ENCODE measurements at places on chromosomes 4 and X.

- DNase-seq = no peak
Observed at GRCh38 chr4:151267822-151268535, 9.0 kb upstream of the PRSS48 start.

- no peak for DNase-seq
Observed at GRCh38 chr4:186624951-186625350, 69.6 kb upstream of the MTNR1A start.

DNA sequence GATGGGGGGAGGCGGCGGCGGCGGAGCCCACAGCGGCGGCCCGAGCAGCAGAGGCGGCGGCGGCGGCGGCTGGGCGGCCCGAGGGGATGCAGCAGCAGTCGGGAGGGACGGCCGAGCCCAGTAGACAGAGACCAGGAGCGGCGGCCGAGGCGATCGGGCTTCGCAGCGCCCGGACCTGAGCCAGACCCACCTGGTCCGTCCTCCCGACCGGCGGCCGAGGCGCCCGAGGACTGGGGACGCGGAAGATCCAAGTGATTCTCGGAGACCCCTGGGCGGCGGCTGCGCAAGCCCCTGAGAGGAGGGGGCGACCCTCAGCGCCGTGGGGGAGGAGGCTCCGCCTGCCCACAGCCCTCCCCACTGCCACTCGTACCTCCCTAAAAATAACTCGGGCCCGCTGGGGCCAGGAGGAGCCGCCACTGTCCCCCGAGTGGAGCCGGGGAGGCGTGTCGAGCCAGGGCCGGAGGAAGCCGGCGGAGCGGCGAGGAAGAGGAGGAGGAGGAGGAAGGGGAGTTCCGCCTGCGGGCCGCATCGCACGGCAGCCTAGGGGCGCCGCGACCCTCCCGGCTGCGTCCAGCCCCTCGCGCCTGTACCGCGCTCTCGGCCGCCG, 608 bp downstream of the RAPGEF2 start:
- DNase-seq = no peak

DNA sequence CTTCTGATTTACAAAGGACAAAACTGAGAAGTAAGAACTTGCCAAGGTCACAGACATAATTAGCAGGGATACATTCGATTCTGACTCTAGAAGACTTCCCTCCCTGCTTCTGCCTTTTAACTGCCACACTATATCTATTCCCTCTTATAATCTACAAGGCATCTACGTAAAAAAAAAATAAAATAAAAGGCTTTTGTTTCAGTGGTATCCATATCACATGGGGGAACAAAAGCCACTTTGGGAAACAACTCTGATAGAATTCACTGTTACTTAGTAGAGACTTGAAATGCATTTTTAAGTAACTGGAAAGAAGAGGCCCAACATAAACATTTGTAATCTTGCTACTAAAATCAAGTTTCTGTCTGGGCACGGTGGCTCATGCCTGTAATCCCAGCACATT, 247.2 kb downstream of the SCFD2 start:
- DNase-seq = no peak

- no peak for DNase-seq
Observed at GRCh38 chrX:125532411-125533089, 212.9 kb downstream of the TEX13C start.

DNA sequence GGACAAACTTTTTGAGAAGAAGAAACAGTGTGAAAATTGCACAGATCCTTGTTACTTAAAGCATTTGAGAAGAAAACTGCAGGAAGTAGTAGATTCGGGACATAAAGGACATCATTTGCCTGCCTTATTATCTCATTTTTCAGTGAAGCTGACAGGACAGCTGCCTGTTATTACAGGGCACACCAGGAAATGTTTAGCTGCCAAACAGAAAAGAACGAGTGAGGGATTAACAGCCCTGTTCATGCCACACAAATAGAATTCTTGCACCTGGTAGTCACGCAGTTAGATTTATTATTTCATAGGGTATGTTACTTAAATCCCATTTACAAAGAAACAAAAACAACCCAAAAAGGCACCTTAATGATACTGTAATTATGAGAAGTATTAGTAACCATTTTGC, 100.6 kb downstream of the CHIC2 start:
- no peak for DNase-seq

DNA sequence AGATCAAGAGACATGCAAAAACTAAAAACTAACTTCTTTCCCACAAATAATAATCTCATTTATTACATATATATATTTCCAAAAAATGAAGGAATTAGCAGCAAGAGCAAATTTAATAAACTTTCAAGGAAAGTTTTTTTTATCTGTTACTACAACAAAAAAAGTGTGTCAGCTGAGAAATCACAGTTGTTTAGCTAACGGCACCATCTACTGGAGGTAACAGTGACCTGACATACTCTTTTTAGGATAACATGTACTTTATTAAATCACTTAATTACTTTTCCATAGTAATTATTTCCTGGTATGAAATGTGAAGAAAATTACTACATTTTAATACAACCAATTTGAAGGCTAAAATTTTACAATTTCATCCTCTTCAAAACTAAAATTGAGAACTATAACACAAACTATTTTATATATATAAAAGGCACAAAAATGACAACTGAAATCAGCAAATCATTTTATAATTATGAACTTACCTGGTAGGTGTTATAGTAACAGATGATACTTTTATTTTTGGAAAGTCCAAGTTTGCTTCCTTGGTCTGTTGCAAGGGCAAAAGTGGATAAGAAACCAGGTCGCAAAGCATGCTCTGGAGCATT, 9.1 kb downstream of the LAMTOR3 start:
- DNase-seq = no peak

DNA sequence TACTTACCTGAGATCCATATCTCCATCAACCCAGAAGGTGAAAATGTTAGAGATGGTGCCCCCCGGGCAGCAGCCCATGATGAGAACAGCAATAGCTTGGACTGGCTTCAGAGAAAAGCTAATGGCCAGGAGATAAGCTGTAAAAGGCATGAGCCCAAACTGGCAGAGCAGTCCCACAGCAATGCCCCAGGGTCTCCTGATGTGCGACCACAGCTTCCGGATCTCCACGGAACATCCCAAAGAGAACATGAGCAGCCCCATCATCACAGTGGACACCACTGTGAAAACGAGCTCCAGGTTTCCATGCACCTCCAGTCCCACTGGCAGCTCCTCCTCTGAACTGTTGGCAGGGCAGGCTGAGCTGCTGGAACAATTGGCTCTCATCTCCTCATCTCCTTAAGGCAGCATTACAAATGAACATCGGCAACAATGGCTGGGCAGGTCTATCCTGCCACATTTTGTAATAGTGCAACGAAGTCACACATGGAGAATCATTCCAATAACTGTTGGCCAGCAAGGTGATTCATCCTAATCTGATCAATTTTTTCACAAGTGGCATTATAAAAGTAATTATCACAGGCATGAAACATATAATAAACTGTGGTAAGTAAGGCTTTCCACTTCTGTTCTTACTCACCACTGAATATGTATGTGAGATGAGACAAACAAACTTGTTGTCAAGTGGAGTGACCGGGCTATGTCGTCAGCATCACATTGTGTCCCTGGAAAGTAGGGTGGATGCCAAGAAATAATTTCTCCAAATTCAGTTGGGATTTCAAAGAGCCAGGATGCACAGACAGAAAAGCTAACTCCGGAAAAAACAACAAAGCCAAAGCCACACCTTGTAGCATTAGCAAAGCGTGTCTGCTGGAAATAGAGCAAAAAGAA, at the start of gene SLC10A6:
SLC10A6 (minus strand) TSS at position 653 of the 888 bp plus-strand sequence; CDS start at position 384, 269 bp downstream.
- no peak for DNase-seq

GRCh38 chrX:135541351-135541750, 20.9 kb downstream of the INTS6L start:
- DNase-seq = no peak

DNA sequence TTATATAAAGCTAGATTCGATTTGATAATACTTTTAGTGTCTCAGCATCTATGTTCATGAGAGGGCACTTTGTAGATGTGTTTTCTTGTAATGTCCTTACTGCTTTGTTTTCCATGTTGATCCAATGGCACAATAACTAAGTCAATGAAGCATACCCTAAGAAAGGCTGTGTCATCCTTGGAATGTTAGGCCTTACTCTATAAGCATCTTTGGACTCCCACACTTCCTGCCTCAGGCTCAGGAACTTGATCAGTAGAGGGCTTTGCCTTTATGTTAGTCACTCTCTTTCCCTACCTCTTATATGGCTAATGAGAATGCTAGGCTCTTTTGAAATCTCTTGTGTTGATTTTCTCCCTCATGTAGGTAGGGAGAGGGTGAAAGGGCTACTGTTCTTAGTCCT, 33.2 kb upstream of the EDA2R start:
- no peak for DNase-seq

GRCh38 chr4:41141900-41142299, 72.4 kb downstream of the APBB2 start:
- no peak for DNase-seq

DNA sequence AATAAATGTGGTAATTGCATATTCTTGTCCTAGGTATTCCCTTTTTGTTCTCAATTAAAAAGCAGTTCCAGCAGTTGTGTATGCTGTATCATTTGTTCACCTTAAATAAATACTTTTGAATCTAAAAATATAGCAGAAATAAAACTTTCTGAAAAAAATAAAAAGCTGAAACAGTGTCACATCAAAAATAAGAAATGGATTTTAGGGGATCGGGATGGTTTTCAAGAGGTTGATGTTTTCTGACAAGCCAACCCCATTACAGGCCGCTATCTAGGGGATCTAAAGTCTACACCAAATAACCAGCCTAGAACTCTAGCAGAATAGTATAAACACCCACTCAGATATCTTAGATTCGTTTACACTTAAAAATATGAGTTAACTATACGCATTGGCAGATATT, 95.4 kb upstream of the MAML3 start:
- no peak for DNase-seq

GRCh38 chr4:147855571-147856009, 123.7 kb downstream of the ARHGAP10 start:
- DNase-seq = no peak

GRCh38 chr4:8559524-8560264, 20.5 kb upstream of the GPR78 start:
- no peak for DNase-seq

DNA sequence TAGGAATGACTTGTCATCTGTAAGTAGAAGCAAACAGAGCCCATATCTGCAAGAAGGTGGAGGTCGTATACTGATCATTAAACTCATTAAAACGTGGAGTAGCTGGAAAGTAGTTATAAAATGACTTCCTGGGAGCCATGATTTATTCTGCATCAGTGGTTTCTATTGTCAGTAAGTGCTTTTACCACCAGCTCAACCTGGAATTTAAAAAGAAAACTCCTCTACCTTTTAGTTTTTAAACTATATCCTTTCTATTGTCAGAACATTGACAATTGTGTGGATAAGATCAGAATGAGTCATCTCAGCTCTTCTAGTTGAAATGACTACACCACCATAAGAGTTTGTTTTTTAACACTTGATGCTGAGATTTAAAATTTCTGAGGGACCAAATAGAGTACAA, 651.2 kb upstream of the GALNT7 start:
- no peak for DNase-seq

- DNase-seq = no peak
Observed at GRCh38 chr4:94669672-94670664, 87.8 kb upstream of the BMPR1B start.

DNA sequence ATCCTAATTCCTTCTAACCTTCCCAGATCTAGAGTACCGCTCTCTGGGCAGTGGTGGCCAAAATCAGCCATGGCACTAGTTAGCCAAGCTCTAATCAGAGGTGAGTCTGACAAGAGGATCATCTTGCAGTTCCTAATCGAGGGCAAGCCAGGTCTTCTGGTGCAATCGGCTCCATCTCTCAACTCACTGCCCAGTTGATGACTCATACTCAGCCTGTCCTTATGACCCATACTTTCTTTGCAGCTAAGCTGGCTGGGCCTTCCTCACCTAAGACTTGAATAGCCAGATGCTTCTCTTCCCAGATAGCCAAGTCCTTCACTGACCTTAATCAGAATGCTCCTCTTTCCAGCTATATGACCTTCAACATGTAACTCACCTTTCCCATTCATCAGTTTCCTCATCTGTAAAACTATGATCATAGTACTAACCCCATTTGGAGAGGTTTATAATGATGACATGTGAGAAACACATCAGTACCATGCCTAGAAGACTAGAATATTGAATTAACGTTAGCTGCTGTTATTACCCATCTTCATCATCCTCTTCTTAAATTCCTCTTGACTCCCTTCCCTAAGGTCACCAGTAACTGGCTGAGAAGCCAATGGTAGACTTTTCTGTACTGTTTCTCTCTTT, 57.1 kb downstream of the RELL1 start:
- DNase-seq = no peak

DNA sequence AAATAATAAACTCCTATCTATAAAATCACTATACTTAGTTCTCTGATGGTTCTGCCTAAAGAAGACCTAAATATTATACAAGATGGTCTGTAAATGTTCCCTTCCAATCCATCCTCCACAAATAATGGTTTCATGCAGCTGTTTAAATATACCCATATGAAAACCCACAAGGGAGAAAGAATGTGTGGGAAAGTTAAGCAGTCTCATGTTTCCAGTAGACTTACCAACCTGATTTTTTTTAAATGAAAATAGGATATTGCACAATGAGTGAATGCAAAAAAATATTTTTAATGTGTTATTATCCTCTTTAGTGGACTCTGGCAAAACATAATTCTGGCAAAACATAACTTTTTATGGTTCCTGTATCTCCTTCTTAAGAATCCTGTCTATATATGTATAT, 23.3 kb downstream of the CAMK2D start:
- peak; percentile 26 for DNase-seq

DNA sequence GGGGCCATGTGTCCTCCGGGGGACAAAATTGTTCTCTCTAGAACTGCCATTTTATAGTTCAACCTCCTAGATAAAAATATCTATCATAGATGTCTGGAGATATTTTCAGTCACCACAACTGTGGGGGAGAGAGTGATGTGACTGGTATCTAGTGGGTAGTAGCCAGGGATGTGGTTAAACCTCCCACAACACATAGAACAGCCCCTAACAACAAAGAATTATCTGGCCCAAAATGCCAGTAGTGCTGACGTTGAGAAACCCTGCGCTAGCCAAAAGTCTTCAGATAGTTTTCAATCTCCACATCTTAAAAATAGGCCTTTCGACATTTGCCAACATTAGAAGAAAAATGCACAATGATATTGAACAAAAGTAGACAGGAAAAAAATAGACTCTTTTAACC, 19.0 kb upstream of the SUPT20HL2 start:
- DNase-seq = no peak

DNA sequence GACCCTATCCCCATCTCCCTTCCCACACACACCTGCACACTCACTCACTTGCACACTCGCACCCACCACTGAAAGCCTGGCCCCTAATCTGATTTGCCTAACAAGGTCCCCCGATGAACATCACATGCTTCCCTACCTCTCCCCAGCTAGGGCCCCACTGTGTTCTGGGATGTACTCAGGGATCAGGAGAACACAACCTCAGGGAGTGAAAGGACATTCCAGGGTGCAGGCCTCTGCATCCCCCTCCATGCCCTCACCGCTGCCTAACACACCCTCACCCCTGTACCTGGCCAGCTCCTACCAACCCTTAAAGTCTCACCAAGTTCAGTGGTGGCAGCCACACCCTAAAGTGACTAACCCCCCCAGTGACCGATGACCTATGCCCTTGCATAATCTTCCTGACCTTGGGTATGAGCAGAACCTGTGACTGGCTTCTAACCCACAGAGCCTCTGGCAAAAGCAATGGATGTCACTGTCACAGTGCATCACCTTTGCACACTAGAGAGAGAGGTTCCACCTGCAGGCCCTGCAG, 2.4 kb upstream of the AFAP1 start:
- no peak for DNase-seq
